OCI-LY7 (cell line): ENCODE measurements at places on chromosomes 2 and 18. TPM values are rescaled to one million over a fixed set of nuclear protein-coding genes. Genes with fewer than 3 reads are reported as not detected.

- DNase-seq, result peak; percentile 28
Measured at GRCh38 chr18:3970929-3971328, 484.2 kb downstream of the DLGAP1 start.

- peak; percentile 87 for DNase-seq
Measured at GRCh38 chr2:54551123-54551756, 95.1 kb downstream of the SPTBN1 start.

DNA sequence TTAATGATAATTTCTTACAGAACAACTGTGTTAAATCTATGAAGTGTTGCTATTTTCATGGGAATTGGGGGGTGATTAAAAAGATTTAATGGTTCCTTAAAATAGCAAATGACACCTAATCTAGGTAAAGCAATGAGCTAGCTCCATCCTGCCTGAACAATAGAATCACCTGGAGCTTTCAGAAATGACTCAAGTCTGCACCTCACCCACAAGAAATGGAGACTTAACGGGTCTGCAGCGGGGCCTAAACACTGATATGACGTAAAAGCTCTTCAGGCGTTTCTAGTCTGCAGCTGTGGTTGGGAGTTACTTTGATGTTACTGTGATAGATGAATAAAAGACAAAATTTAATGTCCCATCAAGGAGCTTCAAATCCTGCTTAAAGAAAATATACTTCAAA is 328.2 kb downstream of the RND3 start:
- no peak for DNase-seq

DNA sequence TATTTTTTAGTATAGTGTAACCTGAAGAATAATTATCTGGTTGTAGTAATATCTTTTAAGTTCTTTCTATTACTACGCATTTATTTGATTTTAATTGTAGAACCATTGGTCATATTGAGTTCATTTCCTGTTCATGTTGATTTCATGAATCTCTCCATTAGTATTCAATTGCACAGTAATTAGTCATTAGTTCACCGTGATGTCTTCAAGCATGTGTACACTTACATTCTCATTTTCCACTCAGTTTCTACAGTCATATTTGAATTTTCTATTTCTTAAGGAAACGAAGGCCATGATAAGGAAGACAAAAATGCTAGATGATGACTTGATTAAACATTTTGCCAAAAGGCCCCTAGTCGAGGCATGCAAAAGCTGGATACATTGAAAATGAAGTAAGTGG is 333.7 kb upstream of the FANCL start:
- DNase-seq, result no peak

- no peak for DNase-seq
Measured at GRCh38 chr2:190184460-190184859, 121.9 kb upstream of the MSTN start.

DNA sequence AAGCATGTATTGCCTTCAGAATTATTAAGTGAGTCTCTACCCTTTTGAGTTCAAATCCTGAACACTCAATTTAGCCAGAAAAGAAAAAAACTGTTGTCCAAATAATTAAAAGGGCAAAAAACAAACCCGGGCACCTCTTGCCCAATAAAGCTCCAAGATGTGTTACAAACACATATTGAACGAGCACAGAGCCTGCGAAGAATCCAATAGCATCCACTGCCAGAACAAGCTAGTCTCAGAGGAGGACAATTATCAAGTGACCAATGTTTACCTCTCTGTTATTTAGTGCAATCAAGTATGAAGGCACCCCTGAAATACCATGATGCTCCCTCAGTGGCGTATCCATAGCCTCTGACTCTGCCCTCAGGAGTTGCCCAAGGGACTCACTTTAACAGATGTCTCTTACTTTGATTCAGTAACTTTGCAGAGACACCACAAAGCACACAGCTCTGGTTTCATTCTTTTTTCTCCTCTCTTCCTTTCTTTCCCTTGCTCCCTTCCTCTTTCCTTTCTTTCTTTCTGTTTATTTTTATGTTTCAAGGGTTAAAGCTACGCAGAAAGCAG is 93.5 kb upstream of the SPATS2L start:
- DNase-seq, result no peak

- no peak for DNase-seq
Measured at GRCh38 chr2:232260075-232260474, 118.5 kb upstream of the ALPP start.

DNA sequence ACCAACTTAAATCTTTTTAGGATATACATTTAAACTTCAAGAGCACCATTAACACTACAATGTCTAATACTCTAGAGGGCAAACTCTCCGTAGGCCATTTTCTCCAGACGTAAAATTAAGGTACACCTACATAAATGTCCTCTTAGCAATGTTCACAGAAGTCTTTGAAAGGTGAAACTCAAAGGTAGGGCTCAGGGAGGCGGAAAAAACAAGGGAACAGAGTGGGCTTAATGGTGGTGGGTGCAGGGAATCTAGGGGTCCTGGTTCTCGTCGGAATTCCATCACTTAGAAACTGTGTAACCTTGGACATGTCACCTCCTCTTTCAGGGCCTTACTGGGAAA is 668 bp downstream of the NFU1 start:
- peak; percentile 44 for DNase-seq

GRCh38 chr2:197209742-197210408 is 100.7 kb downstream of the ANKRD44 start:
- peak; percentile 78 for DNase-seq

DNA sequence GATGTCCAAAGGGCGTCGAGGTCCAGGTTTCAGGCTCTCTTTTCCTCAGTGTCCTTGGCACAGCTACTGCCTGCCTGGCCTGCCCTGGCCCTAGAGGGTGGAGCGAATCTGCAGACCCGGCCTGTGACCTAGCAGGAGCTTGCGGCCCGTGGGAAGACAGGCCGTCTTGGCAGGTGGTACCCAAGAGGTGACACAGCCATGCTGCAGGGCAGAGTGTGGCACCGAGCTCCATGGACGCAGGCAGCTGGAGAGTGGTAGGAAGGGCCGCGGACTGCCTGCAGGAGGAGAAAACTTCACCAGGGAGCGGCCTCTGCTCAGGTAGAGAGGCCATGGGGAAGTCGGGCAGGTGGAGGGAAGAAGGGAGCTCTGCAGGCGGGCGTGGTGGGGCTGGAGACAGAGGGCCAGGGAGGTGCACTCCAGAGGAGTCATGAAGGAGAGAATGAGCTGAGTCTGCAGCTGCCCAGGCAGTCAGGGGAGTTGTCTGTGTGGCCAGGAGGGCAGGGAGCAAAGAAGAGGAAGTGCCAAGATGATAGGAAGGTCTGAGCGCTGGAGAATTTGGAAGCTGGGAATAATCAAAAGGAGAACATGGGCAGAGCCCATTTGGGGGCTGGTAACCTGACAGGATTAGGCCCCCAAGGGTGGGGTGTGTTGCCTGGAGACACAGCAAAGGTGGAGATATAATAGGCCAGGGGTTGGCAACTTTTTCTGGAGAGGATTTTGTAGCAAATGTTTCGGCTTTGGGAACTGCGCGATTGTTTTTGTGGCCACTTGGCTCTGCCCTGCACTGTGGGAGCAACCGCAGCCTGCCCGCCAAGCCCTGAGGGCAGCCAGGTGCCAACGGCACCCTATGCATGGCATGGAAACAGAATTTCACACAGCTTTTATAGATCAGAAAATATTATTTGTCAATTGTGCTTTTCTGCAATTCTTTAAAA is 154.4 kb upstream of the PXDN start:
- no peak for DNase-seq

DNA sequence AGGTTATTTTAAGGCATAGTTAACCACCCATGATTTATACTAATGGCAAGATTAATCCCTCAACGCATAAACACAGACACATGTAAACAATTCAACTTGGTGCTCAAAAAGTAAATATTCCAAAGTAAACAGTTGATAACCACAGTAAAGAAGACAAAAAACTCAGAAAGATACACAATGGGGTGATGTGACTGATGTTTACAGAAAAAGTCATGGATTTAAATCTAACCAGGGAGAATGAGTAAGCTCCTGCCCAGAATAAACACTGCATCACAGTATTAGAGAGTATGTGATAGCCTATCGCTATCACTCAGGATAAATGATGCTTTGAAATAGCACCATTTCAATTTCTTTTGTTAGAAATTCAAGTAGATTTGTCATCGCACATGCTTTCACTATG is 49.3 kb downstream of the HIBCH start:
- DNase-seq, result no peak

- DNase-seq, result no peak
Measured at GRCh38 chr2:171316220-171316619, 117.6 kb downstream of the METTL8 start.

GRCh38 chr2:102256276-102256675 is 55.1 kb upstream of the IL1RL1 start:
- no peak for DNase-seq

DNA sequence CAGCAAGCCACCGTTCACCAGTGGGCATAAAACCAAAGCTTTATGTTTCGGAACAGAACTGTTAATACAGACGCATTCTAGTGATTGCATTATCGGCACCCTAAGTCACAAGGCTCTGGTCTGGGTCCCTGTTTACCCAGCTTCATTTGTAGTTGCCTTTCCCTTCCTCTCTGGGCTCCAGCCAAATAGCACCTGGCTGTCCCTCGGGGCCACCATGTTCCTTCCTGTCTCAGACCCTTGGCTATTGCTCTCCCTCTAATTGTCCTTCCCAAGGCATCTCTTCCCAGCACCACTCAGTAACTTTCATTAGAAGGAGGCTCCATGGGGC is 75.3 kb downstream of the SDC1 start:
- DNase-seq, result no peak

IL1F10 gene
- total RNA-seq, result not detected in 2 replicates

PROC gene
- total RNA-seq, result 0.59 TPM in 1 of 2 replicates, not detected in the other

SNTG2 gene
- total RNA-seq, result not detected in 2 replicates

NPC1 gene
- 38.9 and 40.7 TPM in 2 replicates for total RNA-seq

GALM gene
- total RNA-seq, result 9.0 and 10.8 TPM in 2 replicates

PJVK gene
- 6.9 and 9.2 TPM in 2 replicates for total RNA-seq

MAPK4 gene
- not detected in 2 replicates for total RNA-seq

GPR35 gene
- 1.4 and 2.4 TPM in 2 replicates for total RNA-seq

GTF2A1L gene
- not detected in 2 replicates for total RNA-seq

RND3 gene
- not detected in 2 replicates for total RNA-seq

DYSF gene
- not detected in 2 replicates for total RNA-seq

CDK15 gene
- total RNA-seq, result not detected in 2 replicates
